ENCODE measurements at places on chromosomes 5 and 9.

- H3K27ac ChIP-seq, result peak overlapping the region; percentile 68
- no peaks in the 10 kb centered on the region for H3K27me3 ChIP-seq
- no peak overlapping the region for H3K4me3 ChIP-seq
- peaks cover 68% of the 10 kb centered on the region for H3K36me3 ChIP-seq
- DNase-seq, result no peak
These were observed 46.4 kb downstream of the ERMP1 start for GRCh38 chr9:5786370-5787127.

DNA sequence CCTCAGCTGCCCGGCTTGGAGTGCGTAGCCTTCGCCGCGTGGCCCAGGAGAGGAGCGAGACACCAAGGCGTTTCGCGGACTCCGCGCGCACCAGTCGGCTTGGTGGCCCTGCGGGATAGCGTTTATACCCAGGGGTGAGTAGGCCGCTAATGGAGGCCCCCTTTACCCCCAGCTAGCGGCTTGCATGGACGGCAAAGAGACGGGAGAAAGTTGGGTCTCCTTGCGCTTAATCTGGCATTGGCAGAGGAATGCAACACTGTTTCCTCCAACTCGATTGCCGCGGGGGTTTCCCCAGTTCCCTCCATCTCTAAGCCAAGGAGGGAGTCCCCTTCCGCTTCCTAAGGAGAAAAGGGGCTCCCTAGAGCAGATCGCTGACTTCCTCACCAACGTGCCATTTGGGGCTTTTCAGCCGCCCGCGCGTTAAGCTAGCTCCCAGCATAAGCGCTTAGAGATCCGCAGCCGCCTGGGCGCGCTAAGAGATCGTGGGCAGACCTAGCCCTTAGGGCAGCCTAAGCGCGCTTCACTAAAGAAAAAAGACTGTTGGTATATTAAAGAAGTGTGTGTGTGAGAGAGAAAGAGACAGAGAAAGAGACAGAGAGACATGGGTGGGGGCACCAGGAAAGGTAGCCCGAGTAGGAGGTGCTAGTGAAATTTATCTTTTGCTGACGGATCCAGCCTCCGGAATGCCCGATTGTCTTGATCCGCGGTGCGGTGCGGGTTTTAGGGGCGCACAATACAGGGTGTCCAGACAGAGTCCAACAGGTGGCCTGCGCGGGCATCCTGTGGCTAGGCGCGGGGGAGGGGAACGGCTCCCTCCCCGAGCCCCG lies 597.9 kb upstream of the SGCD start:
- H3K27me3 ChIP-seq, result peaks cover 49% of the 10 kb centered on the region
- no peak for DNase-seq
- no peaks in the 10 kb centered on the region for H3K4me1 ChIP-seq
- no peak overlapping the region for H3K27ac ChIP-seq
- no peaks in the 10 kb centered on the region for H3K36me3 ChIP-seq
- H3K4me3 ChIP-seq, result no peak overlapping the region

- no peaks in the 10 kb centered on the region for H3K4me1 ChIP-seq
- H3K36me3 ChIP-seq, result no peaks in the 10 kb centered on the region
- no peak overlapping the region for H3K4me3 ChIP-seq
- DNase-seq, result no peak
- no peaks in the 10 kb centered on the region for H3K27me3 ChIP-seq
These were observed 170.6 kb downstream of the MCTP1 start for GRCh38 chr5:95114305-95114704.

- no peaks in the 10 kb centered on the region for H3K4me1 ChIP-seq
- no peak overlapping the region for H3K27ac ChIP-seq
- no peaks in the 10 kb centered on the region for H3K36me3 ChIP-seq
These were observed 313.7 kb downstream of the TRIM32 start for GRCh38 chr9:117000834-117001233.

DNA sequence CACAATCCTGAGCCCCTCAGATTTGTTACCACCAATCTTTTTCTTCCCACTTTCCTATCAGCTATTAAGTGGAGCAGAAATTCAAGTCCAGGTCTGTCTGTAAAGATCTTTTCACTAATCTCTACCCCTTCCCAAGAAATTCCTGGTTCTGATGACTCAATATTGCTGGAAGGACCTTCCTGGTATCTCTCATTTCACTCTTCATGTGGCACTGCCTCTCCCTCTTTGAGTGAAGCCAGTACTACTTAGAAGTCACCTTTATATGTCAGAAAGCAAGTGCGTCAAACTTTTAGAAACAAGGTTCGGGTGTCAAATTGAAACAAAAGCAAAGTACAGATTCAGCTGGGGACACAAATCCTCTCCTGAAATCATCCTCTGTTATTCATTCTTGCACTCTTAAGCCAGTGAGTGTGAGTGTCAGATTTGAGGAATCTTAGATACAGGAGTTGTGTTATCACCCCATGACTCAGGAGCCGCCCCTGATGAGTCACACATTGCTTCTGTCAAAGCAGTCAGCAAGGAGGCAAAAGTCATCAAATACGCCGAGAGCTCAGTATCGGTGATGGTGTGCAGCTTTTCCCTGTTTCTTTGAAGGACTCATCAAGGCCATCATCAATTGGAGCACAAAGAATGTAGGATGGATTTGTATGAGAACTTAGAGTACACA lies 313.0 kb downstream of the CETN3 start:
- no peak overlapping the region for H3K4me3 ChIP-seq
- no peaks in the 10 kb centered on the region for H3K4me1 ChIP-seq
- no peaks in the 10 kb centered on the region for H3K36me3 ChIP-seq
- H3K27me3 ChIP-seq, result no peaks in the 10 kb centered on the region
- no peak for DNase-seq

DNA sequence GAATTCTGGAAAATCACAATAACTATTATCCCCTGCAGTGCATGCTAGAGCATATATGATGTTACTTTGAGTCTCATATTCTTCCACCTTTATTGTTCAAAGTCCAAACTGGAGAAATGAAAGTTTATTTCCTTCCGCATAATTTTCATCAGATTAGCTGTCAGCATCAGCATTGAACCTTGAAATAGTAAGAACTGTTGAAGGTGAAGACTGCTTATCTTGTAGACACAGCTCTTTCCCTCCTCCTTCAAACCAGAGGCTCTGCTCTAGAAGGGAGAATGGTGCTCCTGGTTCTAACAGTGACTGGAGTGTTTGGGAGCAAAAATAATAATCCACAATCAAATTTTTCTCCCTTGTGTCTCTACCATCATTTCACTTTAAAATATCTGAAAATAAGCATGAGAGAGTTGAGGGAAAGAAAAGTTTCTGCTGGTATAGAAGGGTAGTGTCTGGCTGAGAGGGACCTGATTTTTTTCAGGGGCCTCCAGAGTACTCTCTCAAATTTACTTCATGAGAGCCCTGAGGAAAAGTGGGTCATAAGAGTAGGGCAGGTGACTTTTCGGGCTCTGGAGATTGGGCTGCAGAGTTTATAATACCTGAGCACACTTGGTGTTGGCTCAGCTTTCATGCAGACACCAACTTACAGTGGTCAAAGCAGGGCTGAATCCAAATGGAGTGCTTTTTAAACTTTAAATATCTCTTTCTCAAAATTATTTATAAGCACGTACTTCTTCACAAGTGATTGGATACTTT lies 170.4 kb downstream of the ZDHHC21 start:
- DNase-seq, result no peak
- H3K4me3 ChIP-seq, result no peak overlapping the region
- no peaks in the 10 kb centered on the region for H3K36me3 ChIP-seq
- H3K4me1 ChIP-seq, result no peaks in the 10 kb centered on the region

DNA sequence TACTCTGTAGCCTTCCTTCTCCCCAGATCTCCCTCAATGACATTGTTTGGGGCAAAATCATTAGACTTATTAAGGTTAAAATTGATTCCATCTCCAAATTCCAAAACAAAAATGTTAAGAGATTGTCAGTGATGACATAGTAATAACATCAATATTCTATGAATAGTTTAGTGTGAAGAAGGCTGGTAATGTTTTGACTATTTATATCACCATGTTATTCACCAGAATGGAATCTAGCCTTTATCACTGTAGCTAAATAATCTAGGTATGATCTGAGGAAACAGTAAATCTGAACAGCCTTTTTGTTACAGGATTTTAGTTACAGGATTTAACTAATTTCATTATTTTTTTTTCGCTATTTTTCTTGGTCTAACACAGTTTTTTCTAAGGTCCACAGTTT lies 929 bp upstream of the PLPP6 start:
- peaks cover 43% of the 10 kb centered on the region for H3K4me1 ChIP-seq
- H3K27ac ChIP-seq, result no peak overlapping the region
- DNase-seq, result no peak
- no peaks in the 10 kb centered on the region for H3K36me3 ChIP-seq
- H3K27me3 ChIP-seq, result no peaks in the 10 kb centered on the region

DNA sequence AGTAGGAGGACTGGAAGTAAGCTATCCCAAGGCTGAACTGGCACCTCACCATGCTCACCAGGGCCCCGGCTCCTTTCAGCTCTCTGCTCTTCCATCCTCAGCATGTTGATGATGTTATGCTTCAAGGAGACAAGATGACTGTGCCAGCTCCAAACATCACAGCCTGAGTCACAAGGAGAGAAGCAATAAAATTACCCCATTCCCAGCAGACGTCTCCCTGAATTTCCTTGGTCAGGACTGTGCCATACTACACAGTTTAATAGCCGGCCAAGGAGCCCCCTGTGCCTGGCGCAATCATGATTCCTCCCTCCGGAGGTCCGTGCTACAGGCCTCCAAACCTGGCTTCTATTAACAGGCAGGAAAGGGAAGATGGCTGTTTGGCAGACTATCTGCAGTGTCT lies 51.2 kb upstream of the ROR2 start:
- no peak overlapping the region for H3K27ac ChIP-seq
- peaks cover 1% of the 10 kb centered on the region for H3K27me3 ChIP-seq
- no peaks in the 10 kb centered on the region for H3K4me1 ChIP-seq
- no peak overlapping the region for H3K4me3 ChIP-seq

DNA sequence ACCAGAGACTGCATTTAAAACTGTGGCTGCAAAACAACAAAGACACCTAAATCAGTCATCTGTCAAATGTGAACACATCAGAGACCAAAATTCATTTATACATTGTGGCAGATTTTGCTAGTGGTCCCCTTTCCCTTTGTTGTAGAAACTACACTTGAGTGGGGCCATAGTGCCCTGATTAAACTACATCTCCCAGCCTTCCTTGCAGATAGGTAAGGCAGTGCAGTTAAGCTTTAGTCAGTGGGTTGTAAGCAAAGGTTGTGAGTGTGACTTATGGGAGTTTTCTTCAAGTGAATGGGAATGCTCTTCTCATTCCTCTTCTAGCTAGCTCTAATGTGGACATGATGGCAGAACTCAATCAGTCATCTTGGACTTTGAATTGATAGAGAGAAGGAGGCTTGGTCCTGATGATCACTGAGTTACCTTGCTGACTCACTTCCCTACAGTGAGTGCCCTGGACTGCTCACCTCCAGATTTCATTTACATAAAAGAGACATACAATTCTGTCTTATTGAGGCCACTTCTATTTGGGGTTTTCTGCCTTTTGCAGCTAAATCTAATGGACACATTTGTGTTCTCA lies 35.2 kb upstream of the SPARC start:
- H3K27me3 ChIP-seq, result no peaks in the 10 kb centered on the region
- no peaks in the 10 kb centered on the region for H3K36me3 ChIP-seq
- H3K27ac ChIP-seq, result no peak overlapping the region
- H3K4me1 ChIP-seq, result peaks cover 10% of the 10 kb centered on the region
- no peak for DNase-seq

DNA sequence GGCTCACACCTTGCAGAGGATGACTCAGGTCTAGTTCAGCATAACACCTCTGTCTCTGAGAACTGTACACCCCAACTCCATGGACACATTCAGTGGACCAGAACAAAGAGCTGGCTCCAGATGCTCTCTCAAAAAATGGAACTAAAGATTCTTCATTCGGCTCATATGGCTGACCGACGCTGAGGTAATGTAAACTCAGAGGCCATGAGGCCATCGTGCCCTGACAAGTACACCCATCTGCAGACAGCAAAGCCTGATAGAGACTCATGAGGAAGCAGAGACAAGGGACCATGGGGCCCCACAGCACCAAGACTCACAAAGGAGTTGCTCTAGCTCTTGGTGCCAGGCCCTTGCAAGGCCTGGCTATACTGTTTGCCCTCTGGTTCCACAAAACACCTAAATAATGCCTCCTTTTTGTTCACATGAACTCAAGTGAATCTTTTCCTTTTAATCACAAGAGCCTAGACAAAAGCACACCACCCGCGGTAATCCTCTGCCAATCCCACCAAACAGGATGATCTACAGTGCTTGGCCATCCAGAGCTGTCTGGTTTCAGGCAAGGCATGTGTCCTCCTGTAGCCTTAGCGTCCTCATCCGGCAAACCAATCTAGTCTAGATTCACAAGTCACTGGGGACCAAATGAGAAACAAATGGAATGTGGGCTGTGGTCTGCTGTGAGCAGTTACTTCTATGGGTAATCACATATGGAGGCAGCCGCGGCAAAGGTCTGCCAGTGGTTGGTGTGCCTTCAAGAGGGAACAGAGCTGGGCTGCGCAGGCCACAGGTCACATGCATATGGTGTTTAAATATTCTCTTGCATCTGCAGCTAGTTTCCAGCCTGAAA lies 22.7 kb downstream of the MED27 start:
- DNase-seq, result no peak
- peaks cover 12% of the 10 kb centered on the region for H3K4me1 ChIP-seq
- H3K27me3 ChIP-seq, result no peaks in the 10 kb centered on the region
- H3K36me3 ChIP-seq, result peaks cover 21% of the 10 kb centered on the region
- H3K4me3 ChIP-seq, result no peak overlapping the region

DNA sequence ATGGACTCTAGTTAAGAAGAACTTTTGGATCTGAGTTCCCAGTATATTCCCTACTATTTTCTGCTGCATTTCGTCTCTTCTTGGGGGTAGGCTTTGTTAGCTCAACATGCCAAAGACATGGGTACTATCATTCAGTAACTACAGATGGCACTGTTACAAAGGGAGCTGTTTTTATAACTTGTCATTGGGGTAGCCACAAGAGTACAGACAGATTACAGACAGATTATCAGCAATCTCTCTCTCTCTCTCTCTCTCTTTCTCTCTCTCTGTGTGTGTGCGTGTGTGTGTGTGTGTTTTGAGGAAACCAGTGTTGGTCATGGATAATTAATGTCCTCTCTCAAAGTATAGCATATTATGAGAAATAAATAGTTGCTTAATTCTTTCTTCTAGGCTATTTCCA lies 116.1 kb downstream of the WDR70 start:
- H3K4me3 ChIP-seq, result no peak overlapping the region
- H3K27ac ChIP-seq, result no peak overlapping the region
- DNase-seq, result no peak
